MCF 10A (cell line): ENCODE measurements at places on chromosomes 7 and 10. TPM values are rescaled to one million over a fixed set of nuclear protein-coding genes. Genes with fewer than 3 reads are reported as not detected.

DNA sequence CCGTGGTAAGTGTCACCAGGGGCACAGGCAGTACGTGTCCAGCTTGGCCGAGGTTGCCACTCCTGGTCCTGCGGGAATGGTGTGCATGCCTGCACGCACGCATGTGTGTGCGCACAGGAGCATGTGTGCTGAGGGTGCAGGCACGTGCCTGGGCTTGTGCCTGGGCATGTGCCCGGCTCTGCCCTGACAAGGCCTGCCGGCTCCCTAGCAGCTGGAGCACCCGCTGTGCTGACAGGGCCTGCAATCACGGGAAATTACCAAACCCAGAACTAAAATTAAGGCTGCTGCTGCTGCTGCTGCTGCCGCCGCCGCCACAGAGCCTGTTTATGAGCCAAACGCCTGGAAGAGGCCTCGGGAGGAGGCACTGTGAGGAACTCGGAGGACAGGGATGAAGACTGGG is 28.7 kb downstream of the GHRHR start:
- DNase-seq, result peak; percentile 45
- peaks cover under 1% of the 10 kb centered on the region for H3K27me3 ChIP-seq
- H3K36me3 ChIP-seq, result no peaks in the 10 kb centered on the region
- H3K4me1 ChIP-seq, result peaks cover 12% of the 10 kb centered on the region

DNA sequence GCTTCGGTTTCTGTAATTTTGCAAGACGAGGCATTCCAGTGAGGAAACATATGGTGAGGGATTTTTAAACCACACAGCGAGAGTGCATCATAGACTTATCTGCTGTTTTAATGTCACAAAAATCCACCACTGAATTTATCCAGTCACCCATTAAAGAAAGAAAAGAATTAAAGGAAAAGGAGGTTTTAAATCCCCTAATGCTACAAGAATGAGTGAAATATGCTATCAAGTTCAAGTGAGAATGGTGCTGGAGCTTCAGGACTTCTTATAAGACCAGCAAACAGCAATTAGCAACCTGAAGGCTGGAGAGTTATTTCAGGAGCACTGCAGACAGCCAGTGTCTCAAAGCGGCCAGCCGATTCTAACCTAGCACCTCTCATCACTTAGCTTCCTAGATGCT is 439.1 kb upstream of the MGMT start:
- no peak overlapping the region for H3K27ac ChIP-seq
- DNase-seq, result no peak
- H3K4me3 ChIP-seq, result no peak overlapping the region
- H3K36me3 ChIP-seq, result no peaks in the 10 kb centered on the region
- H3K27me3 ChIP-seq, result peaks cover 45% of the 10 kb centered on the region
- H3K4me1 ChIP-seq, result peaks cover 6% of the 10 kb centered on the region

DNA sequence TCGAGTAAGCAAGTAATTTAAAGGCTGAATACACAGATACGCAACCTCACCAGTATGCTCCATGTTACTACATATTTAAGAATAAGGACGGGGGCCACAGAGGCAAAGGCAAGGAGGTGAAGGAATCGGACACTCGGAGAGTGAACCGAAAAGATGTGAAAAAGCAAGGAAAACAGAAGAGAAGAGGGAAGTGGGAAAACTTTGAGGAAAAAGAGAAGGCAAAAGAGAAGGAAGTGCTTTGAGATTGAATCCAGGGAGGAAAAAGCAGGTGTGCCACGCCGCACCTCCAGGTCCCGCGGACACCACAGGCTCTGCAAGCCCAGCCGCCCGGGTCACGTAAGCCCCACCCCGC is 367 bp upstream of the AVL9 start:
- peaks cover 13% of the 10 kb centered on the region for H3K36me3 ChIP-seq
- H3K27ac ChIP-seq, result peak overlapping the region; percentile 83
- peaks cover 8% of the 10 kb centered on the region for H3K4me1 ChIP-seq
- no peaks in the 10 kb centered on the region for H3K27me3 ChIP-seq
- DNase-seq, result no peak

DNA sequence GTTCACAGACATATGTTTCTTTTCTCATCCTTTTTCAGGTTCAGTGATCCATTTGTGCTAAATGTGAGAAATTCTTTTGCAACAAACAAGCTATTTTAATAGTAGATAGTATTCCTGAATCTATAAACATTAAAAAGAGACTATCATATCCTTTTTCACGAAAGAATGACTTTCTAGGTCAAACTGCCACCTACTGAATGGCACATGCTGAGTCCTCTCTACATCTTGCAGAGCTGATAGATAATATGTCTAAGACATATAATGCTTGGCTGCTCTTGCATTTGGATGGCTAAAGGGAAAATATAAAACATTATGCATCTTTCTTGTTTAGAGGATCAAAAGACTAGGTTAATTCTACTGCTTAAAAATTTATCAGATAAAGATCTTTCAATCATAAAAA is 114.1 kb upstream of the SLC26A5 start:
- H3K27me3 ChIP-seq, result peaks cover 85% of the 10 kb centered on the region
- no peak overlapping the region for H3K27ac ChIP-seq
- no peaks in the 10 kb centered on the region for H3K36me3 ChIP-seq
- no peaks in the 10 kb centered on the region for H3K4me1 ChIP-seq

- no peak overlapping the region for H3K4me3 ChIP-seq
- peak; percentile 40 for DNase-seq
- peaks cover 6% of the 10 kb centered on the region for H3K4me1 ChIP-seq
- H3K36me3 ChIP-seq, result no peaks in the 10 kb centered on the region
- no peak overlapping the region for H3K27ac ChIP-seq
Measured at GRCh38 chr7:138237995-138238394, 161.7 kb downstream of the AKR1D1 start.

GRCh38 chr7:2358968-2359527 is 4.4 kb downstream of the EIF3B start:
- peak overlapping the region; percentile 35 for H3K27ac ChIP-seq
- DNase-seq, result no peak
- H3K4me3 ChIP-seq, result no peak overlapping the region
- H3K36me3 ChIP-seq, result peaks cover 81% of the 10 kb centered on the region
- peaks cover 23% of the 10 kb centered on the region for H3K4me1 ChIP-seq

DNA sequence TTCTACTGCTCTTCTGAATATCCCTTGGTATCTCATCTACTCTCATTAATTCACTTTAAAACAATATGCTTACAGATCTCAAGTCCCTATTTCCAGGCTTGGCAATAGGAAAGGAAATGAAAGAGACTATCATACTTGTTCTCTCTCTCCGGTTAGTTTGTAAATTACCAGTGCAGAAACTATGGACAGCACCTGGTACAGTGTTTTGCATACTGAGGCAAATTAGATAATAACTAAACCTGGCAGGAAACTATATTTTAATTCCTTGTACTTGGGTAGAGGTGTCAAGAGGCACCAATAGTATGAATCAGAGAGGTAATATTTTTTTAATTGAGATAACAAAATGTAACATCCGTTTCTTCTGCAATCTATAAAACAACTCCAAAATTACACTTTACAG is 97.7 kb upstream of the TMEM196 start:
- H3K36me3 ChIP-seq, result no peaks in the 10 kb centered on the region
- no peak overlapping the region for H3K4me3 ChIP-seq
- no peak for DNase-seq
- H3K27ac ChIP-seq, result no peak overlapping the region
- H3K27me3 ChIP-seq, result no peaks in the 10 kb centered on the region

- H3K27ac ChIP-seq, result no peak overlapping the region
- peaks cover 9% of the 10 kb centered on the region for H3K4me1 ChIP-seq
- no peak overlapping the region for H3K4me3 ChIP-seq
- no peaks in the 10 kb centered on the region for H3K36me3 ChIP-seq
- H3K27me3 ChIP-seq, result no peaks in the 10 kb centered on the region
- DNase-seq, result no peak
Measured at GRCh38 chr7:86950360-86950759, 109.1 kb downstream of the ELAPOR2 start.

GRCh38 chr7:13407911-13408310 is 581.6 kb downstream of the ETV1 start:
- H3K36me3 ChIP-seq, result no peaks in the 10 kb centered on the region
- no peaks in the 10 kb centered on the region for H3K27me3 ChIP-seq
- H3K27ac ChIP-seq, result no peak overlapping the region
- H3K4me1 ChIP-seq, result no peaks in the 10 kb centered on the region

DNA sequence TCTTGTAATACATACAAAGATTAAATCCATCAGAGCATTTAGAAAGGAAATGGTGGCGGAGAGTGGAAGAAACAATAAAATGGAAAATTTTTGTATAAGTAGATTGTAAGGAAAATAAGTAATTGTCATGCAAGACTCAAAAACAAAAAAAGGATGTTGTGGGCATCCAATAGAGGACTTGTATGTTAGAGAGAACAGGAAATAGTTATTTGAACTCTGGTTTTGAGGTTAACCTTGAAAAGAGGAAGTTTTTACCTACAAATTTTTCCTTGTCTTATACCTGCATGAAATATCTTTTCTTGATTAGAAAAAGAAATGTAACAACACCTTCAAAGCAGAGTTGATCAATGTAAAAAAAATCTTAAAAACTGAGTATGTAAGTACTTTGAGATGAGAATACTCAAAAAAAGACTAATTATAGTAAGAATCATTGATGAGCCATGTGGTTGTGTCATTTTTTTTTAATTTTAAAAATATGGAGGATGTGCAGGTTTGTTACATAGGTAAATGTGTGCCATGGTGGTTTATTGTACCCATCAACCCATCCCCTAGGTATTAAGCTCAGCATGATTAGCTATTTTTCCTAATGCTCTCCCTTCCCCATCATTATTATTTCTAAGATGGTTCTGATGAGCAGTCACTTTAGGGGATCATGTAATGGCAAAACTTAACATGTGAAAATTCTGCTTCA is 11.9 kb downstream of the TMEM106B start:
- H3K4me3 ChIP-seq, result no peak overlapping the region
- no peaks in the 10 kb centered on the region for H3K27me3 ChIP-seq
- no peak for DNase-seq
- no peaks in the 10 kb centered on the region for H3K4me1 ChIP-seq
- peaks cover 76% of the 10 kb centered on the region for H3K36me3 ChIP-seq

DNA sequence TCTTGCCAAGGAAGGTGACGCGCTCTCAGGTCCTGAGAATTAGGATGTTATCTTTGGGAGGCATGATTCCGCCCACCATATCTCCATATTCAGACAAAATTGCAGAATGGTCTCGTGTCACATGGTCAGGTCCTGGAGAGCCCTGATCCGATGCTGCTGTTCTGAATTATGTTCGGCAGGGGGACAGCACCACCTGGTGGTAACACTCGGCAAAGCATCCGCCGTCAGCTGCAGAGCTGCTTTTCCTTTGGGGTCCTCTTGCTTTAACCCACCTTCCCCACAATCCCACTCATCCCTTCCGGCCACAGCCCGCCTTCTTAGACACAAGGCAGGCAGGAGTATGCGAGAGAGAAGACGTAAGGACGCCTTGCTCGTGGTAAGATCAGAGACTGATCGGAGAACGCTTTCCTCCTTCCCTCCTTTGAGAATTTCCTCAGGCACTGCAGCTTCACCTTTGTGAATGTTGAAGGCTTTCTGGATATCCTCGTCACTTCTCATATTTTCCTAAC is 327.8 kb upstream of the C7orf33 start:
- H3K4me3 ChIP-seq, result peak overlapping the region; percentile 28
- H3K27me3 ChIP-seq, result peaks cover 41% of the 10 kb centered on the region
- no peaks in the 10 kb centered on the region for H3K36me3 ChIP-seq
- H3K4me1 ChIP-seq, result peaks cover 8% of the 10 kb centered on the region

- no peaks in the 10 kb centered on the region for H3K27me3 ChIP-seq
- H3K4me1 ChIP-seq, result peaks cover 24% of the 10 kb centered on the region
- peaks cover 15% of the 10 kb centered on the region for H3K36me3 ChIP-seq
- no peak for DNase-seq
Measured at GRCh38 chr7:5597772-5598171, 174.1 kb upstream of the TNRC18 start.

- H3K4me1 ChIP-seq, result peaks cover 7% of the 10 kb centered on the region
- H3K4me3 ChIP-seq, result no peak overlapping the region
- H3K27ac ChIP-seq, result no peak overlapping the region
- DNase-seq, result no peak
- H3K36me3 ChIP-seq, result no peaks in the 10 kb centered on the region
- H3K27me3 ChIP-seq, result no peaks in the 10 kb centered on the region
Measured at GRCh38 chr10:69810097-69810496, 8.4 kb downstream of the COL13A1 start.

DNA sequence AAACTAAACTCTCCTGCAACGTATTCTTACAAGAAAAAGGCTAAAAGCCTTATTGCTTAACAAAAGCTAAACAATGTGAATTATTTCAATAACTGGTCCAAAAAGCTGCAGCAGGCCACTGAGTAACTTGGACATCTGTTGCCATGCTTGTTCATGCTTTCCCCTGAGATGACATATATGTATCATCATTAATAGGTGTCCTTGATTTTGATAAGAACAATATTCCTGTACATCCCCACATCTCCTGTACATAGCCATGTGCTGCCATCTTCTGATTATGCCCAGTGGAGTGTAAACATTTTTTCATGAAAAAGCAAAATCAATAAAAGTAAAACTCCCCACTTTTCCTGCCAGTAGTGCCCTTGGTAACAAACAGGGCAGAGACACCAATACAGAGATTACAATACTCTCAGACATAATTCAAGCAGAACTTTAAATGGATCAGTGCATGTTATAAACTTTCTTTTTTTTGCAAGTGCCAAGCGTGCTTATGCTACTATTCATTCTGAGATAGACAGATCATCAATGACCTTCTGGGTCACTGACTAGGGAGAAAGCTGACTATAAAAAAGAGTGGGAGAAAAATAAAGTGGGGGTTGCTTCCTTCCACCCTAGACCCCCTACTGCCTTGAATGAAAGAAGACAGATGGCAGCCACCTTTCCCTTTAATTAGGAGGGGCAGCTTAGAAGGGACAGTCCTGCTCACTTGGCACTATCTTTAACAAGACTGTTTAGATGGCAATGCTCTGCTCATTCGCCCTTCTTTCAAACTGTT is 205.5 kb upstream of the KLF14 start:
- H3K36me3 ChIP-seq, result peaks cover 71% of the 10 kb centered on the region
- peak overlapping the region; percentile 76 for H3K4me3 ChIP-seq
- peaks cover 55% of the 10 kb centered on the region for H3K4me1 ChIP-seq
- peak overlapping the region; percentile 90 for H3K27ac ChIP-seq
- H3K27me3 ChIP-seq, result no peaks in the 10 kb centered on the region

GRCh38 chr7:100155553-100156317 is 2.8 kb downstream of the TRAPPC14 start:
- DNase-seq, result no peak
- H3K27me3 ChIP-seq, result no peaks in the 10 kb centered on the region
- peaks cover 19% of the 10 kb centered on the region for H3K4me1 ChIP-seq
- H3K27ac ChIP-seq, result no peak overlapping the region
- peak overlapping the region; percentile 12 for H3K4me3 ChIP-seq
- peaks cover 40% of the 10 kb centered on the region for H3K36me3 ChIP-seq

Gene GATA3
- 13.1 and 14.6 TPM in 2 replicates for total RNA-seq

Gene SPOCK2
- 1.2 and 1.3 TPM in 2 replicates for total RNA-seq

Gene SAMD8
- total RNA-seq, result 28.1 and 33.9 TPM in 2 replicates

Gene PNLIPRP3
- 7.6 and 9.5 TPM in 2 replicates for total RNA-seq

Gene CRYGN
- total RNA-seq, result not detected in 2 replicates

Gene FAM237B
- not detected in 2 replicates for total RNA-seq

Gene NEUROG3
- not detected in 2 replicates for total RNA-seq

Gene CPA2
- not detected in 2 replicates for total RNA-seq

Gene MMD2
- not detected in 2 replicates for total RNA-seq
